Sigmoid colon (tissue), 7 donors: ENCODE measurements at places on chromosomes 7 and 10. TPM values are rescaled to one million over a fixed set of nuclear protein-coding genes. Genes with fewer than 3 reads are reported as not detected.

Gene KIAA1549
- 1.2 TPM for total RNA-seq

Gene GIMAP4
- 21.4 TPM for total RNA-seq

Gene SORCS1
- total RNA-seq, result 10.5 TPM

Gene HOXA10
- 63.1 TPM for total RNA-seq

Gene FERD3L
- not detected for total RNA-seq

Gene WDR86
- 15.3 TPM for total RNA-seq

Gene GSTK1
- 111 TPM for total RNA-seq

Gene CRYGN
- 1.8 TPM for total RNA-seq

Gene WDR11
- 65.1 TPM for total RNA-seq

Gene NKX6-2
- not detected for total RNA-seq

Gene FBXO24
- 2.8 TPM for total RNA-seq

Gene NPFFR1
- not detected for total RNA-seq

Gene EGR2
- total RNA-seq, result 1.8 TPM

Gene SLC13A1
- not detected for total RNA-seq

Gene CFAP69
- 5.4 TPM for total RNA-seq

Gene MMRN2
- 15.0 TPM for total RNA-seq

Gene RNF148
- total RNA-seq, result 0.36 TPM

Gene HGF
- total RNA-seq, result 27.2 TPM

Gene UCN3
- total RNA-seq, result not detected

Gene CALCR
- total RNA-seq, result not detected

Gene SEMA3D
- 2.5 TPM for total RNA-seq

Gene PDZD7
- total RNA-seq, result 1.1 TPM

Gene ENKUR
- total RNA-seq, result not detected

Gene ARMC3
- total RNA-seq, result not detected

Gene WDFY4
- total RNA-seq, result 4.2 TPM

Gene FAM241B
- 3.6 TPM for total RNA-seq

Gene ZNF425
- total RNA-seq, result 3.9 TPM

Gene INSIG1
- total RNA-seq, result 48.9 TPM

Gene SLK
- total RNA-seq, result 72.1 TPM

Gene COBL
- total RNA-seq, result 5.4 TPM

Gene CTAGE8
- total RNA-seq, result not detected

Gene OR2A1
- total RNA-seq, result 0.36 TPM

Gene TMEM225B
- total RNA-seq, result 0.41 TPM

Gene ZPBP
- total RNA-seq, result not detected

Gene CALHM3
- not detected for total RNA-seq

Gene SEMA3A
- 57.3 TPM for total RNA-seq

Gene IGF2BP3
- 1.1 TPM for total RNA-seq

Gene TUBAL3
- total RNA-seq, result not detected

Gene SFTPA1
- total RNA-seq, result not detected

Gene RHBDD2
- 31.9 TPM for total RNA-seq

Gene CTAGE6
- 0.36 TPM for total RNA-seq

Gene MCU
- total RNA-seq, result 18.2 TPM

Gene MMD2
- not detected for total RNA-seq

Gene CALHM1
- not detected for total RNA-seq

Gene HMX2
- total RNA-seq, result 0.27 TPM
